ENCODE measurements at places on chromosomes 16 and 17.

DNA sequence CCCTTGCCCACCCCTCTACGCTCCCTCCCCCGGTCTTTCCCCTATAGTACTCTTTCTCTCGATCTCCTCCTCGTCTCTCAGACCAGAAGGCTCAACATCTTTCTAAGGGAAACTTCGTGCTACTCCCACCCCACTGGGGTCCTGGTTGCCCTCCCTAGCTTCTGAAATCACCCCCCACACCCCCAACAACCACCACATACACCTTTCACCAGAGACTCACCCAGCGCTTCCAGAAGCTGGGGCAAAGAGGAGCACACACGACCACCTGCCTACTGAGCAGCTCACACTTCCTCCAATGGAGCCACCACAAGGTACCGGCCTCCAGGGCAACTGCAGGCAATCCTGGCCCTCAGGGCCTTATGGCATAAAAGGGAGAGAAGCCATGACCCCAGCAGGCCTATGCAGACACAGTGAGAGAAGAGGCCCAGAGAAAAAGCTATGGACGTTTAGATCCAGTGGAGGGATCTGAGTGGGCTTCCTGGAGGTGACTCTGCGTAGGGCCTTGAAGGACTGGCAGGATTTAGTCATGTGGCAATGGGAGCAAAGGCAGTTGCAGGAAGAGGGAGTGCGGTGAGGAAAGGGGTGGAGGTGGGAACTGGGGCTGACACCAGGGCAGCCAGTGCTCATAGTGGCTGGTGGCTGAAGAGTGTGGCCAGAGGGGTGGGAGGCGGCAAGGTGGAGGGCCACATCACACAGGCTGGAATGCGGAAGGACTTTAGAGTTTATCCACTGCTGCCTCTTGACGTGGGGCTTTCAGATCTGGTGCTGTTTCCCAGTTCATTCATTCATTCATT lies 12.1 kb upstream of the TMEM92 start:
- H3K27me3 ChIP-seq, result no peaks in the 10 kb centered on the region
- no peaks in the 10 kb centered on the region for H3K36me3 ChIP-seq
- H3K27ac ChIP-seq, result no peak overlapping the region
- DNase-seq, result no peak
- H3K4me3 ChIP-seq, result no peak overlapping the region
- H3K4me1 ChIP-seq, result peaks cover 34% of the 10 kb centered on the region

DNA sequence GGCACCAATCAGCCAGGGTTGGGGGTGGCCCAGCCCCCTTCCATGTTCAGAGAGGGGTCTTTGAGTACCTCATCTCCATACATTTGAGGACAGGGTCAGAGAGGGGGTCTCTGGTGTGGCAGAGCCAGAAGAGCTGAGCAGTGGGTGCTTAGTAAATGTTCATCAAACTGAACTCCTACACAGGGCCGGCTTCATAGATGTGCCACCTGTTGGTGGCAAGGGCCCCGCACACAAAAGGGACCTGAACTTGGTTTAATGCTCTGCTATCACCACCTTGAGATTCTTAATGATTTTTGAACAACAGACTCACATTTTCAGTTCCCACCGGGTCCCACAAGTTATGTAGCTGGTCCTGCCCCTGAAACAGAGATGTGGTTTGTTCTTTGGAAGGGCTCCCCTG lies 9.0 kb upstream of the C1QL1 start:
- peaks cover 15% of the 10 kb centered on the region for H3K4me1 ChIP-seq
- no peak overlapping the region for H3K27ac ChIP-seq
- no peaks in the 10 kb centered on the region for H3K27me3 ChIP-seq
- no peak for DNase-seq
- no peaks in the 10 kb centered on the region for H3K36me3 ChIP-seq

DNA sequence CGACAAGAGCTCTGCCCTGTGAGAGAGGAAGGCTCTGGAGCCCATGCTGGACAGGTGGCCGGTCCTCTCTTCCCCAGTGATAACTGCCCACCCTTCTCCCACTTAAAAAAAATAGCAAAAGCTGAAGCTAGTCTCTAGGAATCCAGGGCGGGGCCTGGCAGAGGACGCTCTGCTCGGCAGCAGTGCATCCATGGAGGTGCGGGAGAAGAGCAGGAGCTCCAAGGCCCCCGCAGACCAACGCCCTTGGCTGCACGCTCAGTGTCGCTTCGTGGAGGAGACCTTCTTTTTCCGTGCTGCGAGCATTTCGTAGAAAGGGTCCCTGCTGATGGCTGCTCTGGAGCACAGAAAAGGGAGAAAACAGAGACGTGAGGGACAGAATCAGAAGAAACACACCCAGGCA lies 98.6 kb upstream of the DNAH17 start:
- H3K4me3 ChIP-seq, result no peak overlapping the region
- no peak overlapping the region for H3K27ac ChIP-seq
- H3K27me3 ChIP-seq, result no peaks in the 10 kb centered on the region
- H3K4me1 ChIP-seq, result no peaks in the 10 kb centered on the region
- H3K36me3 ChIP-seq, result peaks cover 86% of the 10 kb centered on the region

- H3K27ac ChIP-seq, result peak overlapping the region; percentile 49
- no peaks in the 10 kb centered on the region for H3K36me3 ChIP-seq
- no peak overlapping the region for H3K4me3 ChIP-seq
- no peak for DNase-seq
These were observed 27.3 kb downstream of the GAS7 start for GRCh38 chr17:10171122-10171571.

DNA sequence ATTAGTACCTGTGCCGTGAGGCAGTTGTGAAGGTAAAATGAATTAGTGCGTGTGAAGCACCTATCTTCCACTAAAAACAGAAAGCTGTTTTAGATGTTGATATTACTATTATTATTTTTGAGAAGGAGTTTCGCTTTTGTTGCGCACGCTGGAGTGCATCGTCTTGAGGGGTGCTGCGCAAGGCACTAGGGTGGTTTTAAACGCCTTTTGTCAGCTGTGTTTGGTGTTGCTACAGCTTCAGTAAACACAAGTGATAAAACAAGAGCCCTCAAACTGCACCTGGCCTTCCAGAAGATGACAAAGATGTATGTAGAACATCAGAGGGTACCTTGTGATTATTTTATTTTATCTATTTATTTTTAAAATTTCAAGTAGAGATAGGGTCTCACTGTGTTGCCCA lies 38.2 kb downstream of the PLCG2 start:
- H3K36me3 ChIP-seq, result no peaks in the 10 kb centered on the region
- no peak overlapping the region for H3K4me3 ChIP-seq
- H3K27me3 ChIP-seq, result no peaks in the 10 kb centered on the region

GRCh38 chr16:80948886-80949493 lies 57.7 kb downstream of the CMC2 start:
- no peaks in the 10 kb centered on the region for H3K27me3 ChIP-seq
- no peak overlapping the region for H3K27ac ChIP-seq
- no peak for DNase-seq
- H3K4me1 ChIP-seq, result no peaks in the 10 kb centered on the region

DNA sequence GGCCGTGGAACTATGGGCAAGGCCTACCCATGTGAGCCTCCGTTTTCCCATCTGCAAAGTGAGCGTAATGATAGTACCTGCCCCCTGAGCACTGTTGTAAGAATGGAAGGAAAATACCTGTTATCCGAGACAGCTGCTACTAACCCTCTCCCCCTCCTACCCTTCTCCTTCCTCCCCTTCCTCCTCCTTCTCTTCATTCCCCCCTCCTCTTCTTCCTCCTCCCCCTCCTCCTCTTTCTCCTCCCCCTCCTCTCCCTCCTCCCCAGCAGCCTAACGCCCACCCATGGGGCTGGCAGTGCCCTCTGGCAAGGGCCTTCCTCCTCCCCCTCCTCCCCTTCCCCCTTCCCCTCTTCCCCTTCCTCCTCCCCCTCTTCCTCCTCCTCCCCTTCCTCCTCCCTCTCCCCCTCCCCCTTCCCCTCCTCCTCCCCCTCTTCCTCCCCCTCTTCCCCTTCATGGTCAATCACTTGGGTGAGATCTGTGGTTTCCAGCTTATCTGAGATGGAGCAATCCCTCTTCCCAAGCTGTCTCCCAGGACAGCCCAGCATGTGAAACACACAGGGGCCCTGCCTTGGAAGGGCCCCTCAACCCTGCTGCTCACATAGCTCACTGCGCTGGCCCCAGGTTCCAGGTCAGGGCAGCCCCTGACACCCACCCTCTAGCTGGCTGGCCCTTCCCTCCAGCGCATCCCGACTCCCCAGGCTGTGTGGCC lies 6.4 kb downstream of the ZFPM1 start:
- peaks cover 37% of the 10 kb centered on the region for H3K4me1 ChIP-seq
- no peak overlapping the region for H3K27ac ChIP-seq
- no peak overlapping the region for H3K4me3 ChIP-seq
- DNase-seq, result no peak
- peaks cover 2% of the 10 kb centered on the region for H3K27me3 ChIP-seq
- H3K36me3 ChIP-seq, result no peaks in the 10 kb centered on the region

DNA sequence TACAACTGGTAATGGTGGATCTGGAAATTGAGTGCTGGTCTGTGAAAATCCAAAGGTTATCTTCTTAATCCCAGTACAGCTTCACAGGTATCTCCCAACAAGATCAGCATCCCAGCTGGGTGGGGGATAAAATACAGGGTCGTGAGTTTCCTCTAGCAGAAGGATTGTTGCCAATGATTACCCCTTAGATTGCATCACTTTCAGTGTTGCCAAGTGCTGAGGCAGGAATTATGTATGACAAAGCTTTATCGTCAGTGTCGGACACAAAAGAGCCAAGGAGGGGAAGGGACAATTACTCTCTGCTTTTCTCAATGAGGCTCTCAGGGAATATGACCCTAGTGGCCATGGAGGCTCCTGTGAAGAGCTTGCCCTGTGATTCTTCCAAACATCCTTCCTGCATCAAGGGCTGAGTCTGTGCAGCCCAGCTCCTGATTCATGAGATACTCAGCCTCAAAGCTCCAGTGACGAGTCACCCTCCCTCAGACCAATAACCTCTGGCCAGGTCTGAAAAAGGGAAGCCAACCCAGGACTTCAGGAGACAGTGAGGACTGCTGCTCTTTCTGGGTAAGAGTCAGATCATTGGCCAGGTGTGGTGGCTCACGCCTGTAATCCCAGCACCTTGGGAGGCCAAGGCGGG lies 15.0 kb downstream of the OR1F1 start:
- no peaks in the 10 kb centered on the region for H3K36me3 ChIP-seq
- no peak overlapping the region for H3K4me3 ChIP-seq
- no peaks in the 10 kb centered on the region for H3K4me1 ChIP-seq
- H3K27me3 ChIP-seq, result no peaks in the 10 kb centered on the region
- DNase-seq, result no peak

DNA sequence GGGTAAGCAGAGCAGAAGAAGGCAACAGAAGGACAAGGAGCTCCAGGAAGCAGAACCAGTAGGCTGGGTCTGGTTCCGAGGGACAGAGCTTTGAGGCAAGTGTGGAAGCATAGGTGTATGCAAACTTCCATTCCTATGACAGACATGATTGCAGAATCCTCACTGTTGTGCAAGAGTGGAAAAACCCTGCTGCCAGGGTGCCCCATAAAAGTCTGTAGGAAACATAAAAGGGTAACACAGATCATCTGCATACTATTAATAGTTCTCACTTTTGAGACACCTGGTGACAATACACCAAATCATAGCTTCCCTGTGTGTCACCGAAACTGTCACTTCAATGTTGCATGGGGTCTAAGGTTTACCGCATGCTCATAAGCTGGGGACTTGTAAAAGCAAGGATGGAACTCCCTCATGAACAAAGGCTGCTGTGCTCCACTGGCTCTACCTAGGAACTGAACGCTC lies 39.7 kb downstream of the ARHGAP17 start:
- no peaks in the 10 kb centered on the region for H3K27me3 ChIP-seq
- no peak for DNase-seq
- H3K36me3 ChIP-seq, result peaks cover 12% of the 10 kb centered on the region
- no peak overlapping the region for H3K27ac ChIP-seq
- no peak overlapping the region for H3K4me3 ChIP-seq

GRCh38 chr16:51931653-51932052 lies 615.3 kb downstream of the TOX3 start:
- no peaks in the 10 kb centered on the region for H3K36me3 ChIP-seq
- no peaks in the 10 kb centered on the region for H3K27me3 ChIP-seq
- no peak overlapping the region for H3K4me3 ChIP-seq
- no peak for DNase-seq
- no peaks in the 10 kb centered on the region for H3K4me1 ChIP-seq

DNA sequence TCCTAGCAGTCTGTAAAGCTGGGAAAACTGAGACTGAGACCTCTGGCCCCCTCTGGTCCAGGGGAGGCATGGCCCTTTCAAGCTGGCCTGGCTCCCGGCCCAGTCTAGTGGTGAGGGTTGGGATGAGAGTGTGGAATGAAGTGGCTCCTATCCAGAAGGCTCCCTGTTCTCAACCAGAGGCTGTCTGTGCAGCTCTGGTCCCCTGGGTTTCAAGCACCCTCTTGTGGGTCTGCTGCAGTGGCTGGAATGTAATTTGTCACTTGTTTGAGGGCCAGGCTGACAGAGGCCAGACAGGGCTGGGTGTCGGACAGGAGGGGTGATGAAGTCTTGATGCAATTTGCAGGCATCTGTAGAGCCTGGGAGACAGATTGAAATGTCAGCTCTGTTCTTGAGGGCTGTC lies 22.1 kb upstream of the PHF12 start:
- H3K36me3 ChIP-seq, result no peaks in the 10 kb centered on the region
- peak; percentile 37 for DNase-seq
- no peaks in the 10 kb centered on the region for H3K27me3 ChIP-seq
- no peak overlapping the region for H3K4me3 ChIP-seq
- H3K4me1 ChIP-seq, result no peaks in the 10 kb centered on the region
- H3K27ac ChIP-seq, result no peak overlapping the region

DNA sequence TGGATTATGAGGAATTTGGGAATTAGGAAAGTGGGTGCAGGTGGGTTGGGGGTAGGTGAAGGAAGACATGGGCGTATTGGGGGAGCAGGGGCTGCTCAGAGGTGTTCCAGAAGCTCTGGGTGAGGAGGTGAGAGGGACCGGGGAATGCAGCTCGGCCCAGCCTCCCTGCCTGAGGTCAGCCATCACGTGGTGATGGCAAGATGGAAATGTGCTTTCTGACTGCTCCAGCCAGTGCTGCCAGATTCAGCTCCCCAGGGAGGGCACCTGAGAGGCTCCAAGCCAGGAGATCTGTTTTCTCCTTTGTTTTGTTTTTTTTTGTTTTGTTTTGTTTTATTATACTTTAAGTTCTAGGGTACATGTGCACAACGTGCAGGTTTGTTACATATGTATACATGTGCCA lies 35.2 kb upstream of the STH start:
- H3K4me1 ChIP-seq, result no peaks in the 10 kb centered on the region
- H3K36me3 ChIP-seq, result no peaks in the 10 kb centered on the region
- no peaks in the 10 kb centered on the region for H3K27me3 ChIP-seq
- no peak overlapping the region for H3K4me3 ChIP-seq

- H3K4me1 ChIP-seq, result peaks cover 18% of the 10 kb centered on the region
- no peaks in the 10 kb centered on the region for H3K27me3 ChIP-seq
- DNase-seq, result peak; percentile 74
- H3K4me3 ChIP-seq, result no peak overlapping the region
These were observed 4.3 kb downstream of the SOX8 start for GRCh38 chr16:985646-986400.

GRCh38 chr17:10114931-10115535 lies 83.4 kb downstream of the GAS7 start:
- no peaks in the 10 kb centered on the region for H3K36me3 ChIP-seq
- H3K27me3 ChIP-seq, result no peaks in the 10 kb centered on the region
- peaks cover 40% of the 10 kb centered on the region for H3K4me1 ChIP-seq
- peak overlapping the region; percentile 79 for H3K27ac ChIP-seq
- peak; percentile 85 for DNase-seq

GRCh38 chr17:43402078-43402477 lies 3.3 kb downstream of the ARL4D start:
- H3K27ac ChIP-seq, result peak overlapping the region; percentile 31
- no peak overlapping the region for H3K4me3 ChIP-seq
- H3K4me1 ChIP-seq, result peaks cover 19% of the 10 kb centered on the region
- no peaks in the 10 kb centered on the region for H3K27me3 ChIP-seq

GRCh38 chr16:19014461-19014860 lies 30.7 kb downstream of the TMC7 start:
- H3K27me3 ChIP-seq, result no peaks in the 10 kb centered on the region
- H3K27ac ChIP-seq, result no peak overlapping the region
- H3K4me1 ChIP-seq, result no peaks in the 10 kb centered on the region
- H3K36me3 ChIP-seq, result peaks cover 3% of the 10 kb centered on the region

Data from upper lobe of left lung (tissue), 6 donors.